ENCODE measurements at places on chromosomes 1 and 21.

DNA sequence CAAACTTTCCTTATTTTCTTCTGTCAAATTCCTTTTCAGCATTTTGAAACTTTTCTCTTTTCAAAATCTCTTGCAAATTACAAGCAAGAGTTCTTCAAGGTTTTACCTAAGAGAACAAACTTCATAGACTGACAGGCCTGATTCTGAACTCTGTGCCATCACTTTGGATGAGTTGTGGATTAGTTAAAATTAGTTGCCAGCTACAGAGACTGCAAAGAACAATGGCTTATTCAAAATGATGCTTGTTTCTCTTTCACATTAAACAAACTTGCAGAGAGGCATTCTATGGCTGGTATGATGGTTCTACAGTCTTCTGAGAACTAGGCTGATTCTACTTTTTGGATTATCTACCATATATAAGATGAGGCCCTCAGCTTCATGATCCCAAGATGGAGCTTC lies 3.8 kb downstream of the LRRC8B start:
- DNase-seq: no peak

DNA sequence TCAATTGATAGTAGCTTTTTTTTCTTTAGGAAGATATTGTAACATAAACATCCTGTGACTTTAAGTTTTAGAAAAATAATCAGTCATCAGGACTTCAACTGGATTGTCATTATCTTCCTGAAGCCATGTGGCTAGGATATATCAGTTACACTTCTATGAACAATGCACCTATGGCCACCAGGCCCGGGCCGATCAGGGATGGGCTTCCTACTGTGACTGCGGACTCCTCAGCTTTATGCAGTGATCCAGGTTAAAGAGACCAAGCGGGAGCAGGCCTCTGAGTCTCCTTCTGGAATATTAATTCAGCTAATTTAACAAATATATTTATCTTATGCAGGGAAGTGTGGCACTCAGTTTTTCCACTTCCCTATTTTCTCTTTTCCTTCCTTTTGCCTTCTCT lies 200.6 kb downstream of the ADGRL2 start:
- no peak for DNase-seq

DNA sequence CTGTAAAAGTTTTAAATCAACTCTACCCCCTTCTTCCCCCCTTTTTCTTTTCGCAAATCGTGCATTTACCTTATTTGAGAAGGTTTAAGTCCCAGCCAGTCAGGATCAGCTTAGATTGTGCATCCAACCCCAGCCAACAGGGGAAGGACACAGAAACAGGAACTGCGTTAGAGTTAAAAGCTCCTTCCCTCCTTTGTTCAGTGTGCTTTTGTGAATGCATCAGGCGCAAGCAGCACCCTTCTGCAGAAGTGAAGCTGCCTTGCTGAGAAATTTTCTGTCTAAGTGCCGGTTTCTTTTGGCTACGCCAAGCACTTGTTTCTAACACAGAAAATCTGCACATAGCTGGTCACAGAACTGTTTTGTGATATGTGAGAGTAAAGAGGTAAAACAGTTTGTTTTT lies 56.2 kb upstream of the PRRC2C start:
- DNase-seq: no peak

DNA sequence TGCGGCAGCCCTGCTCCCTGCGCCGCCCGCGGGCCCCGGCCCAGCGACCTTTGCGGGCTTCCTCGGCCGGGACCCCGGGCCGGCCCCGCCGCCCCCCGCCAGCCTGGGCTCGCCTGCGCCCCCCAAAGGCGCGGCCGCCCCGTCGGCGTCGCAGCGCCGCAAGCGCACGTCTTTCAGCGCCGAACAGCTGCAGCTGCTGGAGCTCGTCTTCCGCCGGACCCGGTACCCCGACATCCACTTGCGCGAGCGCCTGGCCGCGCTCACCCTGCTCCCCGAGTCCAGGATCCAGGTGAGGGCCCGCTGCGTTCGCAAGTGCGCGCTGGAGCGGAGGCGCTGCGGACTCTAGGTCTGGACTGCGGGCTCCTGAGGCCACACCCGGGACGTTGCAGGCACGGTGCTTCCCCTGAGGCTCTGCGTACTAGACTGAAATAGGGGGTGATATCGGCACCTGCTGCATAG lies 351 bp downstream of the MIXL1 start:
- DNase-seq: peak; percentile 8

- no peak for DNase-seq
Measured at GRCh38 chr21:29454179-29454578, 155.5 kb downstream of the BACH1 start.

GRCh38 chr1:17632106-17632505 lies 92.6 kb downstream of the ARHGEF10L start:
- DNase-seq: no peak

DNA sequence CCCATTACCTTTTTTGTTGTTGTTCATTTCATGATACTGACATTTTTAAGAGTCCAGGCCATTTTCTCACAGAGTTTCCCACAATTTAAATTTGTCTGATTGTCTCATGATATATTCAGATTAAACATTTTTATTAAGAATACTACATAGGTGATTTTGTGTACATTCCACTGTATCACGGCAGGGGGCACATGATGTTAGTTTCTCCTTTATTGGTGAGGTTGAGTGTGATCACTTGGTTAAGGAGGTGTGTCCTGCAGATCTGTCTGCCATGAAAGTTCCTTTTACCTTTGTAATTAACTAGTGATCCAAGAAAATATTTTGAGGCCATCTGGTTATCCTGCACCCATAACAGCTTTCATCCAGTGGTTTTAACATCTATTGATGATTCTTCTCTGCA lies 11.8 kb downstream of the RTCA start:
- no peak for DNase-seq

DNA sequence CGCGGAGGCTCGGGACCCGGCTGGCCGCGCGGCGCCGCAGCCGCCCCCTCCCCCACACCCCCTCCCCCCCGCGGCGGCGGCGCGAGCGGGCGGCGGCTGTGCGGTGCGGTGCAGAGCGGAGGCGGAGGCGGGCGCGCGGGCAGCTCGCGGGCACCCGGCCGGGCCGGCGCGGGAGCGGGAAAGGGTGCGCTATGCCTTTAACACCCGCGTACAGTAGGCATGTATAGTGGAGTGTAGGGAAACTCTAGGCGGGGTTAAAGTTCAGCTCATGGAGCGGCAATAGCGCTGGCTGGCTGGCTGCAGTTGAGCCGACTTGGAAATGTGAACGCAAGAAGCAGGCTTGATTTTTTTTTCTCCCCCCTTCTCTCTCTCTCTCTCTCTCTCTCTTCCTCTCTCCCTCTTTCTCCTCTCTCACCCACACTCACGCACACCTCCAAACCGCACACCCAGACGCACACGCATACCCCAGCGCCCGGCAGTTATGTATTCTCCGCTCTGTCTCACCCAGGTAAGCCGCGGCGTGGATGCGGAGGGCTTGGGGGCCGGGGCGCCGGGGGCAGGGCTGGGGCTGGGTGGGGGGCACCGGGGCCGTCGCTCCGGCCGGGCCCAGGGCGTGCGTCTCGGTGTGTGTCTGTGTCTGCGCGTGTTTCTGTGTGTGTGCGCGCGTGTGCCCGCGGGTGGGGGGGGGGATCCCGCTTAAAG lies at the start of gene NFIA:
Gene NFIA (plus strand): TSS at position 251 of the 702 bp plus-strand sequence.
- DNase-seq: peak; percentile 49

- no peak for DNase-seq
Measured at GRCh38 chr1:112508278-112509004, at the start of gene WNT2B. Gene WNT2B (plus strand): TSS chr1:112508965. CDS start chr1:112509263, 298 bp downstream.

GRCh38 chr1:29756901-29757725 lies 520.8 kb downstream of the PTPRU start:
- no peak for DNase-seq

GRCh38 chr1:205633421-205633976 lies 1.7 kb upstream of the ELK4 start:
- DNase-seq: peak; percentile 18

DNA sequence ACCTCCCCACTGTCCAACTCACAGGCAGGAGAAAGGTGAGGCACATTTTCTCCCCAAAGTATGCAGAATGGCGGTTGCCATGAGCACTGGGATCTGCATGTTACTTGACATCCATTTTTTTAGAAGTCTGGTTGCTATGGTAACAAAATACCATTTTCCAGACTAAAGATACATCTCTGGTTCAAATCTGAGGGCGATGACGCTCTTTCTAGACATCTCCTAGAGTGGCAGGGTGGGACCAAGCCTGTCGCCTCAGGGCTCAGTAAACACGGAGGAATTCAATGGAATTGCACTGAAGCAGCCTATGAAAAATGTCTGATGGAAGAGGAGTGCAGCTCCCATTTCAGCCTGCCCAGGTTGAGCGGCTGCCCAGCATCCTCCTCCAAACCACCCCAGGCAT lies 21.5 kb upstream of the FAM43B start:
- no peak for DNase-seq

GRCh38 chr1:230174471-230175162 lies 107.6 kb downstream of the GALNT2 start:
- DNase-seq: no peak

DNA sequence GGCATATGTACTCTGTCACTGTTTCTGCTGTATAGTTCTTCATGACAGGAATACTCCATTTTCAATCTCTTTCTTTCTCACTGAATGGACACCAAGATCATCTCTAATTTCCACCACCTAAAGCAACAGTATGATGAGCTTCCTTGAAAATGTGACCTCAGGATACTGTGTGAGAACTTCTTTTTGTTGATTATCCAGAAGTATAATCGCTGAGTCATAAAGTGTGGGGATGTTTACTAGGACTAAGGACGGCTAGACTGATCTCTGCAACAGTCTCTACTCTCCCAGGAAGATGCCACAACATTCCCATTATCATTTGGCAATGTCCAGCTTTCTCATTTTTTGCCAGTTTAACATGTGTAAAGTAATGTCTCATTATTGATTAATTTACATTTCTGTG lies 70.3 kb downstream of the TNFSF18 start:
- no peak for DNase-seq

- no peak for DNase-seq
Measured at GRCh38 chr1:167542109-167543032, 11.2 kb downstream of the CREG1 start.

DNA sequence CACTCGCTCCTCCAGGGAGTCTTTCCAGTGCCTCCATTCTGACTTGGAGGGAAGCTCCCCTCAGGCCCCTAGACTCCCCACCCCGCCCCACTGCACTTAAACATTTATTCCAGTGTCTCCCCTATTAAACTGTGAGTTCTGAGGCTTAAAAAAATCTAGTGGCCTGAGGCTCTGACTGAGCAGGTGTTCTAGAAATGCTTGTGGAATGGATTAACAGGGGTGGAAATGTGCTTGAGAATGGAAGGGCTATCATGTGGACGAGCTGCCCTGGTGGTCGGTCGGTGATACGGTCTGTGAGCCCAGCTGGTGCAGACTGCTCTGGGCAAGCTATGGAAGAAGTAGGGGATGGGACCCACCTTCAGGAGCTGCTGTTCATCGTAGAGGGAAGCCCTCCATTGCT lies 130.2 kb downstream of the PEX14 start:
- no peak for DNase-seq

- DNase-seq: no peak
Measured at GRCh38 chr1:223738465-223739365, 26.4 kb downstream of the CAPN2 start.

GRCh38 chr1:178023181-178023618 lies 53.3 kb upstream of the SEC16B start:
- no peak for DNase-seq

DNA sequence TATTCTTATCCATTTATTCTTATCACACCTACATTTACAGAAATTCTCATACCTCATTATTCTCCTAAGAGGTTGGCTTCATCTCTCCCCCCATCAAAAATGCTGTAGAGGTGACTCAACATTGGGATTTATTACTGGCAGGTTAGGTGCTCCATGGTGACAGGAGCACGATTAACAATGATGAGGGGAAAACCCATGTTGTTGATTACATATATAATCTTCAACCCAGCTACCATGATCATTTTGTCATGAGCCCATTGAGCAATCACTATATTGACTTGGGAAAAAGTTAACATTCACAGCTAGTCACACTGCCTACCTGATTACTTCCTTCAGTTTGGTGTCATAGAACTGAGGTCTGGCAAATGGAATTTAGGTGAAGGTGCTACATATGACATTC lies 712.1 kb upstream of the CHRM3 start:
- no peak for DNase-seq
